Gastrocnemius medialis (tissue), 4 donors: ENCODE measurements at places on chromosomes 11 and 22.
A peak's percentile ranks its signal among the peaks of the same experiment; 100 is the strongest.

- no peak for DNase-seq
These were observed 1476.0 kb downstream of the TBC1D22A start for GRCh38 chr22:48238284-48238915.

DNA sequence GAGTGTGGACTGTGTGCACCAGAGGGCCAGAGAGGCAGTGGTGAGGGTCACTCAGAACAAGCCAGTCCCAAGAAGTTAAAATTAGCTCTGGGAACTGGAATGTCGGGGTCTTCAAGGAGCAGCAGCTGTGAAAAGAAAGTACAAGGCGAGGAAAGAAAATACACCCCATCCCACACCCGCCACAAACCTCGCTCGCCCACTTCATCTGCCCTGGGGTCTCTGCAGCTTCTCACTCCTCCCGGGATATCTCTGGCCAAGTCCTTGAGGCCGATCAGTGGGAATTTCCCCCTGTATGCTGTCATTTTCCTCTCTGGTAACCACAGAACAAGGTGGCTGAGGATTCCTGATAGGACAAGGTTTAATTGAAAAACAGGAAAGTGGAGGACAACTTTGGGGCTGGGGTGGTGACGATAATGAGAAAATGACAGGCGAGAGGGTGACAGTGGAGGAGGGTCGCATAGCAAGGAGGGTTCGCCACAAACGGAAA is 36.3 kb upstream of the TIMP3 start:
- no peak for DNase-seq

- no peak for DNase-seq
These were observed 7.1 kb upstream of the GAS2L1 start for GRCh38 chr22:29299136-29299900.

- DNase-seq: no peak
These were observed 22.9 kb downstream of the IGLL5 start for GRCh38 chr22:22910272-22911240.

GRCh38 chr11:100849009-100849900 is 162.2 kb downstream of the ARHGAP42 start:
- no peak for DNase-seq

DNA sequence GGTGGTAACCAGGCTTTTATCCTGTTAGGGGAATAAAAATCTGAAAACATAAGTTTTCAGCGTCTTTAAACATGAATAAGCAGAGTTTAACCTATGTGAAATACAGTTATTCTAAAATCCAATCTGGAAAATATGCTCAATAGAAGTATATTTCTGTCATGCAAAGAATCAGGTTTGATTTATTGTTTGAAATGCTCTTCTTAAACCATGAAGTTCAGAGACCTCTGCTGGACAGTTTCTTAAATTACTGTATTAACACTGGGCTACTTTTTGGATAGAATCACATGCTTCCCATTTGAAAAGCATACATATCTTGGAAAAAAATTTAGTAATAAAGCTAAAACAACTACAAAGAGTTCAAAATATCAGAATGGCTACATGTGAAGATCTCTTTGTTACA is 25.4 kb downstream of the APIP start:
- DNase-seq: no peak

GRCh38 chr11:109853156-109853776 is 239.9 kb upstream of the ZC3H12C start:
- DNase-seq: no peak

- no peak for DNase-seq
These were observed 4274.9 kb upstream of the OR11H1 start for GRCh38 chr22:11253000-11253511.

- peak; percentile 67 for DNase-seq
These were observed 6.2 kb downstream of the NAA40 start for GRCh38 chr11:63944987-63945386.

DNA sequence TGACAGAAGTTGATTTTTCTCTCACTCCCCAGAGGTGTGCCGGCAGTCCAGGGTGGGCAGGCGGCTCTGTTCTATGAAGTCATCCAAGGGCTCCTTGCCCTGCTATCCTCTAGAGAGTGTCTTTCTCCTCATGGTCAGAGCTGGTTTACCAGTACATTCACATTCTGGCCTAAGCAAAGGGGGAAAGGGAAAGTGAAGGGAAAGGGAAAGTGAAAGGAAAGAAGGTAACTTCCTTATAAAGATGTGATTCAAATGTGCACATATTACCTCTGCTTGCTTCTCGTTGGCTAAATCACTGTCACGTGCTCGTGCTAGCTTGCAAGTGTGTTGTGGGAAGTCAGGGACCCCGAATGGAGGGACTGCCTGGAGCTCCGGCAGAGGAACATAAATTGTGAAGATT is 2.9 kb upstream of the HTATIP2 start:
- no peak for DNase-seq
